ENCODE measurements at places on chromosomes 1 and 21. TPM values are rescaled to one million over a fixed set of nuclear protein-coding genes. Genes with fewer than 3 reads are reported as not detected.

DNA sequence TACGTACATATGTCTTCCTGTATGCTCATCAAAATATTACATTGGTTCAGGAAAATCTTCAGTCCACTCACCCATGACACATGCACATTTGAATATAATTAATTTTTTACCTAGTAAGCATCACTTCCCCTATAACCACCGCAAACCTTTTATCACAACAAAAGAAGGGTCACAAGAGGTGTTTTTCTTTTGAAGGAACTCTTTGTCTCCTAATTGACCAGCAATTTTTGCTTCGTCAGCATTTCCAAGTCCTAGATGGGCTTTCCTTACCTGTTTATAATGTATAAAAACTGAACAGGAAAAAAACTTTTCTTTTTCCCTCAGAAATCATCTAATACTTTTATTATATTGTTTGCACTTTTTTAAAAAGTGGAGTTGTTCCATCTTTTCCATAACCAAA, 631.3 kb downstream of the PLA2G4A start:
- no peak for DNase-seq

DNA sequence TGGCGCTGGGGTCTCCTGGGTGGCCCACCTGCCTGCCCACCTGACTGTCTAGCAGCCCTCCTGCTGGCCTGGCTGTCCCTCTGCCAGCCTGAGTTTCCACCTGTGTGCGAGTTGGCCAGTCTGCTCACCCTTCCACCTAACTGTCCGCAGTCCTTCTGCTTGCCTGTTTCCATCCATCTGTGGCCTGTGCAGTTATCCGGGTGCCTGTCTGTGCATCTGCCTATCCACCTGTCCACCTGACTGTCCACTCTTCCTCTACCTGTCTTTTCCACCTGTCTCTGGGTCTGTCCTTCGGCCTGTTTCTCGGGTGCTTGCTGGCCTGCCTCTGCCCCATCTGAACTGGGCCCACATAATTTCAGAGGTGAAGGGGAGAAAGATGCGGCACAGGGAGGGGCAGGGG, 1.9 kb downstream of the KCNQ4 start:
- DNase-seq = no peak

- no peak for DNase-seq
These were observed 127.2 kb upstream of the ADAR start for GRCh38 chr1:154735061-154735803.

TFF3 gene
- not detected for total RNA-seq

KMO gene
- total RNA-seq = not detected

ZBTB37 gene
- 3.2 TPM for total RNA-seq

C8A gene
- total RNA-seq = not detected

Data from MG63 (cell line).